ENCODE measurements at places on chromosomes 1 and 21.

DNA sequence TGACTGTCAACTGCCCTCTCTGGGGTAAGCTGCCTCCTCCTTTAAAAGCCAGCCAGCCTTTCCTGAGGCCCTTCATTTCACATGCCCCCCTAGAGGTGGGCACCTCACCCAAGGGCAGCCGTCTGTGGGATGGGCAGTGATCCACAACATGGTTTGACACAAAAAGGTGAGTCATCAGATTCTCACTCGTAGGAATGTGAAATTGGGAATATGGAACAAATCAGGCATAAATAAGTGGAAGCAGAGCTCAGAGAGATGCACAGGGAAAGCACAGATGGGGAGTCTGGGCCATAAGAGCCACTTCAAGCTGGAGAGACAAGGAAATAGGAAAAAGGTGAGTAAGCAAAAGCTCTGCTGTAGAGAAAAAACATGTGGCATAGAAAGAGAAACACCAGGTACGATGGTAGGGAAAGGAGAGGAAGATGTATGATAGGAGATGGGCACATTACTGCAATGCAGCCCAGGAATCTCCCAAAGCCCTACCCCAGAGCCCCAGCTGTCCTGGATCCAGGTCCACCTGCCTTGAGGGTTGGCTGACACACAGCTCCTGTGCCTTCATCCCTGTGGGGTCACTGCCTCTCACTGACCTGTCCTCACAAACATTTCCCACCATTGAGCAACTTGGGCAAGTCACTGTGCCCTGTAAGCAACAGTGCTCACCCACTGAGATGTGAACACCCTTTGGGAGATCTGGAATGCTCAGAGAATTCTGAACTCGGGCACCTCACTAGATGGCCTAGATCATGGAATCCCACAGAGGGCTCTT is 86.6 kb downstream of the ASTN1 start:
- no peak for DNase-seq

GRCh38 chr1:35269989-35270289 is 1.4 kb downstream of the ZMYM4 start:
- DNase-seq, result no peak

GRCh38 chr1:31795801-31796621 is 19.8 kb downstream of the SPOCD1 start:
- no peak for DNase-seq

DNA sequence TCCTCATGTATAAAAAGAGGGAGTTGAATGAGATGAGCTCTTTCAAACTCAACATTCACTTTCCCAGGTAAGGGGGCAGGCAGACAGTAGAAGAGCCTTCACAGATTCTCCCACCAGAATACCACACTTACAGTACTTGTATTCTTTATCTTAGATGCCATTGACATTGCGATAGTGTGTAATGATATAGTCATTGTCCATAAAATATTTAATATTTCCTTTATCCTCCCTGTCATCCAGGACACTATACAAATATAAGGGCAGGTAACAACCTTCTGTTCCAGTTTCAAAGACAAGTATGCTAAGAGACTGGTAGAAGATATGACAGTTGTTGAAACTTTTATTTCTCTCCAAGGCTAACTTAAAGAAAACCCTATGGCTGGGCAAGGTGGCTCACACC is 56.5 kb upstream of the MTF2 start:
- DNase-seq, result no peak

DNA sequence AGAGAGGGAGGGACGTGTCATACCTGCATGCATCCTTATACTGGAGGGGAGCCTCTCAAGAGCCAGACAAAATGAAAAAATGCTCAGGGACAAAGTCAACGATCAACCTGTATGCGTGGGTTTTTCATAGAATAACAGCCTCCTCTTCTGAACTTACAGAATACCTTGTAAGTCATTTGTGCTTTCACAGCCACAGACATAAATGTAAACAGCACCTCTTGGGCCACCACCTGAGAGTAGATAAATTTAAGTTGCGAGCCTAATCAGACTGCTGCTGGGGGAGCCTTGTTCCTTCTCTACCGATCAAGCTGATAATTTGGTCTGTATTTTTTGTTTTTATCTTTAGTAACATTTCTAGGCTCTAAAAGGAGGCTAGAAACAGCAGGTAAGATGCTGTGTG is 223.1 kb downstream of the KIF26B start:
- no peak for DNase-seq

GRCh38 chr1:77536813-77537212 is 145.6 kb downstream of the ZZZ3 start:
- no peak for DNase-seq

DNA sequence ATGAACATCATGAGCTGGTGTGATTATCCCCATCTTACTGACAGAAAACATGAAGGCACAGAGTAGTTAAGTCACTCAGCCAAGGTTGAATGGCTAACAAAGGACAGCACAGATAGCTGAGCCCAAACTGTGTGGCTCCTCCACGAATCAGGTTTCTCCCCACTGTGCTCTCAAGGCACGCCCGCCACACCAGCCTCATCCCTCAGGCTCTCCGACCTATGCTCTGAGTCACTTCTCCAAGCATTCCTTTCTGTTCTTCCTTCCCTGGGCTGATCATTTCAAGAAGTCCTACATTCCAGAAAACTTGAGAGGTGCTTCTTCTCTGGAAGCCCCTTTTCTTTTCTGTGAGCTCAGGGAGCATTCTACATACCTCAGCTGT is 25.3 kb upstream of the SDC3 start:
- DNase-seq, result no peak

- DNase-seq, result no peak
Measured at GRCh38 chr1:110426854-110427253, 19.4 kb upstream of the LAMTOR5 start.

DNA sequence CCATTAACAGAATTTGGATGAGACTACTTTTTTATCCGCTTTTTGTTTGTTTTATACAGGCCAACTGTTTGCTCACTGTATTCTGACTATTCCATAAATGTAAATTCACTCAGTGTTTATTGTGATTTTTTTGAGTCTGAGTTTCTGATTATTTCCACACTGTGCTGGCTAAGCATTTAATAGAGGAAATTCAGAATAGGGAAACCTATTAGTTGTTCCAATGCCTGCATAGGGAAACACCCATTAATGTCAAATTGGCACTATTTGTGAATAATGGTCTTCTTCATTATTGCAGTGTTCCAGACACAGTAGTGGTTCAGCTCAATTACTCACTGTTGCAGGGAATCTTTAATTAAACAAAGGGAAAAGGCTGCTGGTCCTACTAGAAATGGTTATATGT is 174.7 kb upstream of the SGIP1 start:
- no peak for DNase-seq

All from NAMALWA (cell line).